Stomach (tissue), 19 donors: ENCODE measurements at places on chromosomes 3 and 15.

GRCh38 chr15:54884312-54884711 lies 312.4 kb downstream of the RSL24D1 start:
- H3K27me3 ChIP-seq, result no peaks in the 10 kb centered on the region
- H3K27ac ChIP-seq, result no peak overlapping the region
- no peak overlapping the region for H3K4me3 ChIP-seq
- H3K36me3 ChIP-seq, result no peaks in the 10 kb centered on the region

- peaks cover 48% of the 10 kb centered on the region for H3K4me1 ChIP-seq
- H3K36me3 ChIP-seq, result no peaks in the 10 kb centered on the region
- H3K27me3 ChIP-seq, result no peaks in the 10 kb centered on the region
- no peak for DNase-seq
- H3K27ac ChIP-seq, result peak overlapping the region; percentile 60
- H3K4me3 ChIP-seq, result no peak overlapping the region
These were observed 21.6 kb downstream of the ANAPC13 start for GRCh38 chr3:134464064-134464688.

DNA sequence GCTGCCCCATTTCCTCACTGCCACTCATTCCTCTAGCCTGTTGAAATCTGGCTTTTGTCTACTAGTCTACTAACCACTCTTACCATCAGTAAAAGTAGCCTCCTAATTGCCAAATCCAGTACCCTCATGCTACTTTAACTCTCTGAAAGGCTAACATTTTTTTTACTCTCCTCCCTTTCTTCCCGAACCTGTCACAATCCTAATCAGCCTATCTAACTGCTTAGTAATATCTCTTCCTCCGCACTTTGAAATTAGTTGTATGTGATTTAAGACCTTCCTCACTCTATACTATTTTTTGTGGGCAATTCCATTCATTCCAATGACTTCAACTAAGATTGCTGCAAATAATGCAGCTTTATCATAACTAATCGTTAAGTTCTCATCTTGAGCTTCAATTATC lies 3.7 kb downstream of the SENP7 start:
- H3K4me3 ChIP-seq, result no peak overlapping the region
- peaks cover 3% of the 10 kb centered on the region for H3K36me3 ChIP-seq
- H3K27ac ChIP-seq, result no peak overlapping the region
- H3K27me3 ChIP-seq, result no peaks in the 10 kb centered on the region
- H3K4me1 ChIP-seq, result peaks cover 7% of the 10 kb centered on the region

DNA sequence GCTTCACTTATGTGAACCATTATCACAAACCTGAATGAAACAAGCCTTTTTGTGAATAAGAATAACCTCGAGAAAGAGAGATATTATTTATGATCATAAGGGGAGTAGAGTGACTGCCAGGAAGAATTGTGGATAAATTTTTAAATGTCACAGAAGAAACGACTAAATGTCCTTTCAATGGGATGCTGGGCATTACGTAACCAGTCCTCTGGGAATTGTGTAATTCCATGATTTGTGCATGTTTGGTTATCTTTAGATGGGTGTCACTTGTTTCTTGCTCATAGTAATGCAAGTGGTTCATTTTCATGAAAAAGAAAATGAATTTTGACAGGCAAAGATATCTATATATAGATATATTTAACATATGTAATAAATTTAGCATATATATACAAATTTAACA lies 379.5 kb upstream of the AGTR1 start:
- no peak for DNase-seq
- H3K36me3 ChIP-seq, result no peaks in the 10 kb centered on the region
- no peaks in the 10 kb centered on the region for H3K27me3 ChIP-seq
- H3K4me1 ChIP-seq, result no peaks in the 10 kb centered on the region
- H3K27ac ChIP-seq, result no peak overlapping the region
- H3K4me3 ChIP-seq, result no peak overlapping the region
